Frontal cortex (tissue), 4 donors: ENCODE measurements at places on chromosomes 6 and 20.

DNA sequence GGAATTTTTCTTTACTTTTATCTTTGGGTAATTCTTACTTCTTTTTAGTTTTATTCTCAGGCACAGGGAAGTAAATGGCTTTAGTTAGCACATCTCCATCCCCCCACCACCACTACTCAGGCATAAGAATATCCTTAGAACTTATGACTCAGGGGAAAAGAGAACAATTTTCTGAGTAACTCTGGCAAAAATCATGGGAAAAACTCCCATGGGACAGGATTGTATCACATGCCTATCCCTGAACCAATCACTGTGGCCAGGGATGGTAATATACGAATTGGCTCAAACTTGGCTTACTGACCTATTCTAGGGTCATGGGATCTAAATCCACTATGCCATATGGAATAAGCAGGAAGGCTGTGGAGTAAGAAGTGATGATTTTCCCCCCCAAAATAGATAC is 339.1 kb downstream of the BTBD3 start:
- no peak for DNase-seq

DNA sequence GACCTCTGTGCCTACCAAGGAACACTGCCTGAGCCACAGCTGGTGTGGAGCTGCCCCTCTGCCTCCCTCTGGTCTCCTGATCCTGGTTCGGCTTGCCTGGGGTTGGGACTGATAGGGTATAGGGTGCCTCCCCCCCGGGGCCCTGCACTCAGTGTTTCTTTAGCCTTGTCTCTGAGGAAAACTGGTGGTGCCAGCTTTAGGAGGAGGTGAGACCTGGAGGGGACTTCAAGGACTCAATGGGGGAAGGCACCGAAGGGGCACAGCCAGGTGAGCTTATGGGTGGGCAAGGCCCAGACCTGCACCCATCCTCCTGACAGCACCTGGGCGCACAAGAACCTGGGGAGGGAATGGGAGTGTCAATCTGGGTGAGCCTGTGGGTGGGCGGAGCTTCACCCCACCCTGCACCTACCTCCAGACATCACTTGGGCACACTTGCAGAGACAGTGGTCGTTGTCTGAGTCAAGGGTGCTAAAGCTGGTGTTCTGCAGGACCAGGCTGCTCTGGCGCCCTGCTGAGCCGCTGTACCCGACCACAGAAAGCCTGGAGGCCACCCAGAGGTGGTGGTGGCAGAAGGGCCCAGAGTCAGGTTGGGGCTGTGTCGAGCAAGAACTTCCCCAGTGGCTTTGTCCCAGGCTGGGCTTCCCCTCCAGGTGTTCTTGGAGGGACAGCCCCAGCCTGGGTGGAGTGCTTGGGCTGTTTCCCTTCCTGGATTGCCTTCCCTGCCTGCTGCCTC is 40.5 kb downstream of the FAM110A start:
- DNase-seq: no peak

DNA sequence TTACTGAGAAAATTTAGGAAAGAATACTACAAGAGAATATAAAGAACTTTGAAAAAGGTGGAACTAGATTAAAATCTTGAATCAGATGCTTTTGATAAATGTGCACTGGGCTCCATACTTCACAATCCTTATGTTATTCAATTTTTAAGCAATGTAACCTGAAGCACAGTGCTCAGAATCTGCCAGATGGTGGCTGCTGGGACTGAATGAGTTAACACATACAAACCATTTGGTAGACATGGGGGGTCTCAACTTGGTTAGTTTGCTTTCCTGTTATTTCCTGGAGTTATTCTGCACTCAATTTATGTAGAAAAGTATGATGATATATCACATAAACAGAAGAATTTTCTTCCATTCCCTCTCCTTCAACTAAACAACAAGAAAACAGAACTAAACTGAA is 326.5 kb downstream of the RNGTT start:
- no peak for DNase-seq

GRCh38 chr6:134809130-134809529 is 140.8 kb downstream of the ALDH8A1 start:
- no peak for DNase-seq

- no peak for DNase-seq
Measured at GRCh38 chr6:7701212-7701834, 24.6 kb upstream of the BMP6 start.

- DNase-seq: no peak
Measured at GRCh38 chr20:41017448-41018042, 11.1 kb upstream of the TOP1 start.

DNA sequence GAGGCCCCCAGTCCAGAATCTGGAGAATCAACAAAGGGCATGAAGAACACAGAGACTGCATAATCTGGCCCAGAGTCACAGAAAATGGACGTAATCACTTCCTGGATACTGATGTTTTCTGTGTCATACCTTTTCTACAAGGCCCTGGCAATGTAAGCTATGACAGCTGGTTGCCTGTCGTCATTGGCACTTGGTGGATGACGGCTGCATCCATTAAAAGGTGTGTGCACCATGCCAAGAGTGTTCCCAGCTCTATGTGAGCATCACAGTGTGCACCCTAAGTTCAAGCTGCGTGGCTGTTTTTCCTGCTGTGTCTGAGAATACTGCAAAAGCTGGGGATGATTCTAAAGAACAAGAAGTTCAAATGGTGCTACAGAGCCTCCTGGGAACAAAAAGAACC is 275.2 kb upstream of the CNR1 start:
- DNase-seq: no peak

- no peak for DNase-seq
Measured at GRCh38 chr6:161265975-161266374, 7.9 kb downstream of the AGPAT4 start.

- no peak for DNase-seq
Measured at GRCh38 chr6:107542192-107542668, 52.3 kb downstream of the SOBP start.
